Lower lobe of right lung (tissue), 2 donors: ENCODE measurements at places on chromosomes 13 and 19.

- no peak for DNase-seq
These were observed 16.2 kb upstream of the ZNF544 start for GRCh38 chr19:58212336-58213074.

- peak; percentile 88 for DNase-seq
These were observed 9.8 kb upstream of the CIRBP start for GRCh38 chr19:1259206-1259875.

- DNase-seq: no peak
These were observed 152.7 kb downstream of the MIPEP start for GRCh38 chr13:23736541-23736940.

GRCh38 chr19:53660584-53660983, 28.8 kb downstream of the DPRX start:
- no peak for DNase-seq

GRCh38 chr19:41457241-41457640, 14.3 kb downstream of the ERICH4 start:
- no peak for DNase-seq

DNA sequence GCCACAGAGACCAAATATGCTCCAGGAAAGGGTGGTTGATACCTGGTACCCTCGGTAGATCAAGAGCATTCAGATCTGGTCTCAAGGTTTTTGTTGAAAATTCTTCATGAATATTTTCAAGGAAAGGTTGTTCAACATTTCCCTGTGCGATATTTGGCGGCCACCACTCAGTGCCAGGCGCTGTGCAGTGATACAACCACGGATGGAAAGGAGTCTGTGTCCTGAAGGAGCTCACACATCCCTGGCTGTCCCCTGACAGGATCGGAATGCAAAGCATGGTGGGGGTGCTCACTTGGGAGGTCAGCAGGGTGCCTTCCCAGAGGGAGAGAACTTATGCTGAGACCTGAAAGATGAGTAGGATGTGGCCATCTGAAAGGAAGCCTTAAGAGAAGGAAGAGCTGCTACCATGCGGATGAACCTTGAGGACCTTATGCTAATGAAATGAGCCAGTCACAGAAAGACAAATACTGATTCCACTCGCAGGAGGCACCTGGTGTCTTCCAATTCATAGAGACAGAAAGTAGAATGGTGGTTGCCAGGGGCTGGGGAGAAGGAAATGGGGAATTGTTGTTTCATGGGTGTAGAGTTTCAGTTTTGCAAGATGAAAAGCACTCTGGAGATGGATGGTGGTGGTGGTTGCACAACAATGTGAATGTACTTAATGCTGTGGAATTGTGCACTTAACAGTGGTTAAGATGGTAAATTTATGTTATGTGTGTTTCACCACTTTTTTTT, 41.6 kb downstream of the HSPH1 start:
- DNase-seq: no peak

- no peak for DNase-seq
These were observed 65.1 kb downstream of the KCNRG start for GRCh38 chr13:50080203-50080910.

DNA sequence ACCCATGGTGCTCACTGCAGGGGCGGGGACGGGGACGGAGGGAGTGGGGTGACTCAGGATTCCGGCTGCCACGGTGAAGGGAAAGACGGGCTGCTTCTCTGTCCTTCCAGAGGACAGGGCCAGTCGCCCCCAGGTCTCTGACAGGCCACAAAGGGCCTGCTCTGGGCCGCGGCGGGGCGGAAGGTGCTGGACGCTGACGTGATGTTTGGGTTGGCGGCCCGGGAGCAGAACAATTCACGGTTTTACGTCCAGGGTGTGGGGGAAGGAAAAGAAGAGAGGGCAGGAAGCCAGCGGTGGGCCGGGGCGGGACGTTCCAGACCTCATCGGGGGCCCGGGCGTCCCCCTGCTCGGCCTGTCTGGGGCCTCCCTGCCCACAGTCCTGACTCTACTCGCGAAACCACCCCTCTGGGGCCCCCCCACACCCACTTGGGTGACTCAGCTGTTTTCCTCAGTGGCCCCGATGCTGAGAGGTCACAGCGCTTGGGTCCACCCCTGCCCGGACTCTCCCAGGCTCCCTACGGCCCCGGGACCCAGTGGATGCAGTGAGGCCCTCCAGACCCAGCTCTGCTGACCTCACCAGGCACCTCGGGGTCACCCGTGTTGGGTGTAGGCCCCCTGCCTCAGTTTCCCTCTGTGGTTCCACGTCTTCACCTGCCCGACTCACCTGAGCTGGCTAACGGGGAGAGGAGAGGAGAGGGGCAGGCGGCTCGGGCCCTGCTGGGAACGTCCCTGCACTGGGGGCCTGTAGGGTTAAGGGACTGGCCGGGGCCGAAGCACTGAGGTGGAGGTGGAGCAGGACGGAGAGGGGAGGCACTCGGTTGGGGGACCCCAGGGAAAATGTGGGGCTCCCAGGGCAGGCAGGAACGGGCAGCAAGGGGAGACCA, 29.2 kb downstream of the PIP5K1C start:
- peak; percentile 69 for DNase-seq

- DNase-seq: no peak
These were observed 31.0 kb downstream of the RUBCNL start for GRCh38 chr13:46355901-46356590.

- peak; percentile 35 for DNase-seq
These were observed 10.7 kb upstream of the TMEM255B start for GRCh38 chr13:113748101-113748861.

- DNase-seq: no peak
These were observed 7.9 kb upstream of the DENND1C start for GRCh38 chr19:6489278-6490061.

GRCh38 chr13:108777421-108778420, 148.3 kb downstream of the MYO16 start:
- DNase-seq: no peak

GRCh38 chr13:101452519-101453485, at the start of gene ITGBL1:
TSS of gene ITGBL1 (plus strand) at chr13:101452675. CDS start at chr13:101452834, 159 bp downstream.
- no peak for DNase-seq

- no peak for DNase-seq
These were observed 794.3 kb upstream of the MIR17HG start for GRCh38 chr13:90553159-90553558.

GRCh38 chr19:48444129-48444935, 1.5 kb upstream of the GRWD1 start:
- DNase-seq: no peak

DNA sequence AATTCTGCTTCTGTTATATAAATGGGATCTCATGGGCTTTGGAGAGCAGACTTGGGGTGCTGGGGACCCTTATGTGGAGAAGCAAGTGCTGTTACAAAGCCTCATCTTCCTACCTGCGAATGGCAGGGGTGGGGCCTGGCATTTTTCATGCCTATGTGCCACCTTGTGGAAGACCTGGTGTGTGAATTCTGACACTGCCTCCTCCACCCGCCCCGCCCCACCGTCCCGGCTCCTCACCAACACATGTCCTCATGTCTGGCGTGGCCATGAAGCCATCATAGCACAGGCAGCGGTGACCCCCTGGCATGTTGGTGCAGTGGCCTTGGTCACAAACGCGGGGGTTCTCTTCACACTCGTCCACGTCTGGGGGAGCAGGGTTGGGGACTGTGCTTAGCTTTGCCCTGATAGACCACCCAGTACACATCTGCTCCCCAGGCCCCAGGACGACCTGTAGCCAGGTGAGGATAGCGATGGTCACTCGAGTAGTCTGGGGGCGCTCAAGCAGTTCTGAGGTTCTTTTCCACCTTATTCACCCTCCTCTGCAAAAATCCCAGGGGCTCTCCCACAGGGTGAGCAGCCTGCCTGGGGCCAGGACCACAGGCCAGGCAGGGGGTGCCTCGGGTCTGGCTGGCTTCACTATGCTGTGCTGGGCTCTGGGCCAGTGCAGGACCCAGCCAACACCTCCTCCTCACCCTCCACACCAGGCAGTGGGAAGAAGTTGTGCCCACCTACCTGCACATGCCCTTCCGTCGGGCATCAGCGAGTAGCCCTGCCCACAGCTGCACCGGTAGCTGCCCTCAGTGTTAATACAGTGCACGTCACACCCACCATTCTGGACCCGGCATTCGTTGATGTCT, 32.7 kb downstream of the FBN3 start:
- no peak for DNase-seq

DNA sequence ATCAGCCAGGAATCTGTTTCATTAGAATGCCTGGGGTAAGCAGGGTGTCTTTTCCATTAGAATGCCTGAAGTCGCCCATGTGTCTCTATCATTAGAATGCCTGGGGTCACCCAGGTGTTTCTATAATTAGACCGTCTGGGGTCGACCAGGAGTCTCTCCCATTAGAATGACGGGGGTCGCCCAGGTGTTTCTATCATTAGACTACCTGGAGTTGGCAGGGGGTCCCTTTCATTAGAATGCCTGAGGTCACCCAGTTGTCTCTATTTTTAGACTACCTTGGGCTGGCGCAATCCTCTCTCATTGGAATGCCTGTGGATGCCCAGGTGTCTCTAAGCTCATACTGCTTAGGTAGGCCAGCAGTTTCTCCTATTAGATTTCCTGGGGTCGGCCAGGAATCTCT, 1447.6 kb downstream of the UQCRFS1 start:
- DNase-seq: no peak

DNA sequence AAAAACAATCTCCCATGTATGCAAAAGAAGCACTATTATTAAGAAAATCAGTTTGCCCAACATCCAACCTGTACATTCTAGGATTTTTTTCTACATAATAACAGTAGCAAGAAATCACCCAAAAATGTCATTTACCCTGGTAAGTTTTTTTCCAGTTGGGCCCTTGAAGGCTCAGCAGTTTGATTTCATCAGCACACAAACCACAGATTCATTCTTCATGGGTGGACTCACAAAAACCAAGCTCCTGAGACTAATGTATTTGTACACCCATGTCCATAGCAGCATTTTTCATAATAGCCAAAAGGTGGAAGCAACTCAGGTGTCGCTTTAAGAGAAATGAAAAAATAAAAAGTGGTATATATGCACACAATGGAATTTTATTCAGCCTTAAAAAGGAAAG, 210.1 kb downstream of the TBC1D4 start:
- no peak for DNase-seq

DNA sequence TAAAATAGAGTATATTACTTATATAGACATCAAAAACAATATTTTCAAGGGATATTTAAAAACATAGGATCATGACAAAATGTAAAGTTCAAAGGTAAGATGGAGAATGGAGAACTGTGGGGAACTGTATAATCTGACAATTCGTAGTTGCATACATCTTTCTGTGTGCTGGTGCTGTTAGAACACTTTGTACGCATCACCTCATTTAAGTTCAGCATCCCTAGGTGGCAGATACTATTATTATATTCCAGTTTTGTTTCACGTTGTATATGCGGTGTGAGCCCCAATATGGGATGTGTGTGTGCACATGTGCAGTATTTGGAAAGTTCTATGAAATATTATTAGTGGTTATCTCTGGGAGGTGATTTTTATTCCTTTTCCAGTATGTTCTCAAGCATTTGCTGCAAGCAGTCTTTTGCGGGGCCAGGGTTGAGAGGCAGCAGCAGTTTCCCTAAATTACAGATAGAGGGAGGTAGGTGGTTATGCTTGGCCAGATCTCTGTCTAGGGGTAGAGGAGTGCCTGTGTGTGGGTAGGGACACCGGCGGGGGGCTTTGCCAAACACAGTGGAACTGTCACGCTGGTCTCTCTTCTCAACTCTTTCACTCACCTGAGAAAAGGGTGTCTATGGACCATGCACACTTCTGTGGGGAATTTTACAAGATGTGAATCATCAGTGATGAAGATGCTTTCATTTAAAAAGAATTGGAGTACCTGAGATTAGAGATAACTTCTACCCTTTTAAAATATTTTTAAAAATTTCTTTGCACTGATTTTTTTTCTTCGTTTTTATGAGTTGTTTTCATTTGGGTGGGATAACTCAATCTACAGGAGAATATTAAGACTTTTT, 55.6 kb upstream of the ALOX5AP start:
- no peak for DNase-seq
